T-helper 1 cell (primary cell): ENCODE measurements at places on chromosomes 3 and 15.

DNA sequence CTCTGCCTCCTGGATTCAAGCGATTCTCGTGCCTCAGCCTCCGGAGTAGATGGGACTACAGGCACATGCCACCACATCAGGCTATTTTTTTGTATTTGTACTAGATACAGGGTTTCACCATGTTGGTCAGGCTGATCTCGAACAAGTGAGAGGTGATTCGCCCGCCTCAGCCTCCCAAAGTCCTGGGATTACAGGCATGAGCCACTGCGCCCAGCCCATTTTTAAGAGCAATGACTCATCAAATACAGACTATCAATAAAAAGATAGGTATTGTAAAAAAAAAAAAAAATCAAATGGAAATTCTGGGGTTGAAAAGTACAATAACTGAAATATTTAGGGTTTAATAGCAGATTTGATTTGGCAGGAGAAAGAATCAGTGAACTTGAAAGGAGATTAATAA is 129.0 kb downstream of the TJP1 start:
- no peak for DNase-seq

GRCh38 chr3:141603473-141604035 is 116.7 kb downstream of the RASA2 start:
- DNase-seq: no peak

GRCh38 chr3:104523136-104523535 is 843.6 kb upstream of the ALCAM start:
- no peak for DNase-seq

- no peak for DNase-seq
Observed at GRCh38 chr3:139328356-139328755, 15.5 kb upstream of the MRPS22 start.

DNA sequence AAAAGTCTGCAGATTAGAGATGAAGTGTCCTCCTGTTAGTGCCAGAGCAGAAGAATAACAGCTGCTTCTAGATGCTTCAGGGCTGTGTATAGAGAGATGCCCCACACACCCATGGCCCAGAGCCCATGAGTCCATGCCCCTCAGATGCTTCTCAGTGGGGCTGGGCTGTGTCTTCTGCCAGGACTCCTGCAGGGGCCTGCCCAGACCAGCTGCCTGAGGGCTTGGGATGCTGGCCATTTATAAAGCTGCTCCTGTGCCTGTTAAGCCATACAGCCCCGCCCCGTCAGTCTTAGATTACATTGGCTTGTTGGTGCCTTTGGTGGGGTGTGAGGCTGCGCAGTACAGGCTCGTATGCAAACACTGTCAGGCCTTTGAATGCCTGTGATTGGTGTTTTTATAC is 318.0 kb upstream of the CTDSPL start:
- no peak for DNase-seq

GRCh38 chr3:4494895-4495264 is 1.7 kb downstream of the ITPR1 start:
- DNase-seq: no peak

GRCh38 chr3:186060222-186060621 is 48.7 kb downstream of the ETV5 start:
- no peak for DNase-seq

DNA sequence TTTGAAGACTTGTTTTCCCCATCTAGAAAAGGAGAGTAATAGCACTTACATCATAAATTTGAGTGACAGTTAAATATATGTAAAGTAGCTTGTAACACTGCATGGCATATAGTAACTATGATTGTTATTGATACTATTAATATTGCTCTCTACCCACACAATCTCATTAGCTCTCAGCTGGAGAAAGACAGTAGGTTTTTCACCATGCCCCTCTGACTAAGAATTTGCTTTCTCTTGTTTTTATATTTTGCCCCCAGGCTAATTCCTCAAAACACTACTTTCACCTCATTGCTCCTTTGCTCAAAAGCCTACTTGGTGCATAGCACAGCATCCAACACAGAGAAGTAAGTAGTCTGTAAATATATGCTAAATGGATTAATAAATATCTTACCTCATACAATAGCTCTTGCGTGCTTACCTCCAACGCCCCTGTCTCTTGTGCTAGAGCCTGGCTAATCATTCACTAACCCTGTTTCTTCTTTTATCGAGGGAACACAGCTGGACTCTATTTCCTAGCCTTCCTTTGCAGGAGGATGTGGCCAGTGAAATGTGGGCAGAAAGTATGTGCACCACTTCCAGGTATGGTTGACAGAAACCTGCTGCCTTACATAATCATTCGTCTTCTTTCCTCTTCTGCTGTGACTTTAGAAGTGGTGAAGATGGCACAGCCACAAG is 190.0 kb downstream of the PLCH1 start:
- DNase-seq: no peak

DNA sequence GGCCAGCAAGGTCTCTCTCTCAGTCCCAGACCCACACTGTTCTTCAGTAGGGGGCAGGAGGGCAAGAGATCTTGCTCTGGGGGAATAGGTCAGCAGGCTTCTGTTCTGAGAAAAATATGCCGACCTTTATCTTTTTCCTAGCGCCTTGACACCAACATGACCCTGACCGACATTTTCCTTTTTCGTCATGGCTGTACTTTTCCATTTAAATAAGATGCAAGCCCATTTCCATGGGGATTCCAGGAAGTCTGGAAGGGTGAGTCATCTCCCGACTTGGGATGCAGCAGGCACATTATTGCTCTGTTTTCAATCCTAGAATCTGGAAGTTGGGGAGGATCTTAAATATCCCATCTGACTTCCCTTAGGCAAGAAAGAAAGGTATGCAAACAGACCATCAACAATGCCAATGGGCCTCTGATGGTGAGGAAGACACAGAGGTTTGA is 261.5 kb upstream of the LRTM1 start:
- DNase-seq: no peak

DNA sequence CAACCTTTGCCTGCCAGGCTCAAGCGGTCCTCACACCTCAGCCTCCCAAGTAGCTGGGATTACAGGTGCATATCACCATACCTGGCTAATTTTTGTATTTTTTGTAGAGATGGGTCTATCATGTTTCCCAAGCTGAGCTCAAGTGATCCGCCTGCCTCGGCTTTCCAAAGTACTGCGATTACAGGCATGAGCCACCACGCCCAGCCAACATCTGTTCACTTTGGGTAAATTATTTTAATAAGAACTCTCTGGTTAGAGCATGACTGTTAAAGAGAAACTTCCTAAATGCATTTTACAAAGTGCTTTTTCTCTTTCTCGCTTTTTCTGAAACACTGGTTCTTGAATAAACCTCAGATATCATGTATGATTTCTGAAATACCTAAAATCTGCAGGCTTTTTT is 172.5 kb downstream of the PTPRG start:
- DNase-seq: no peak
